ENCODE measurements at places on chromosomes 13 and 19.

- no peak for DNase-seq
Measured at GRCh38 chr13:72745260-72745659, 17.5 kb downstream of the BORA start.

GRCh38 chr13:72120632-72121031 is 253.6 kb upstream of the DACH1 start:
- no peak for DNase-seq

- DNase-seq: no peak
Measured at GRCh38 chr13:97110936-97111335, 111.2 kb upstream of the MBNL2 start.

GRCh38 chr13:33132644-33133440 is 116.6 kb downstream of the KL start:
- DNase-seq: no peak

DNA sequence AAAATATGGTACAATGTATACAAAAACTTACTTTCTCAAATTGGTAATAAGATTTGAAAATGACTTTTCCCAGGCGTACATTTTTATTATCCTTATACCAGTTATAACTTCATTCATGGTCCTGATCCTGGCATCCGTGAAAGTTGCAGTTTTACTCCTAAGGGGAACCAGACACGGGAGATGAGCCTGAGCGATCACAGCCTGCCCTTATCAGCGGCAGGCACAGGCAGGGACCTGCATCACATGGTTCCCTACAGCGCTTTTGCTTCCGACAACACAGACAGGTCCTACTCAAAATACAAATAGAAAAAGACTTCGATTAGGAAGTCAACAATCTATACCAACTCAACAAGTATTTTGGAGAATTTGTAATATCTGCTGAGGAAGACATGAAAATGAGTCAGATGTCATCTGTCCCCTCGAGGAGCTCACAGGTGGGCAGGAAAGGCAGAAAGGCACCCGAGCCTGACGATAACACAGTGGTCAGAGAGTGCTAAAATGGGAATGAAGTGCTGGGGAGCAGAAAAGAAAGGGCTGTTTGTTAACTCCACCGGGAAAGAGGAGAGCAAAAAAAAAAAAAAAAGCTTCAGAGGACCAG is 93.4 kb downstream of the ABCC4 start:
- DNase-seq: no peak

GRCh38 chr13:110616103-110617101 is 1.1 kb downstream of the NAXD start:
- no peak for DNase-seq

DNA sequence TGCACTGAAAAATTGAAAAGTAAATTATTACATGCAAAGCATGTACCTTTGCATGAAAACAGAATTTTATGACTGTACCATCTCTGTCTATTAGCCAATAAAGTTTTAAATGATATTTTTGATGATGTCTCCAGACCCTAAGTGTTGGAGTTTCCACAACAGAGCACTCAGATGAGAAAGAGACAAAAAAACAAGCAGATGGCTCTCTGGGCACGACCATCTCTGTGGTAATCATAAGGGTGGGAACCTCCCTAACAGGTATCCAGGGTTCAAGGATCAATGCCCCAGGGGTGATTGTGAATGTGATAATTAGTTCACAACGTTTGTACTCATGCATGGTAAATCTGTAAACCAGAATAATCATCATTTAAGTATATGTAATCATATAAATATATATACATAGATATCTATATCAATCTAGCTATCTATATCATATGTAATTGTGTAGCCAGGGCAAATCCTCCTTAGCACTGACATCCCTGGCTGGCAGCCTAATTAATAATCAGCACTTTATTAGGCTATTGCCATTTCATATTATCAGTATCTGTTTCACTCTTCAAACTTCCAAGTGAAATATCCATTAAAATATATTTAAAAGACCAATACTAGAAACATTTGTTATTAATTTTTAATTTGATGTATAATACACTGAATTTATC is 41.2 kb upstream of the FAM124A start:
- no peak for DNase-seq

GRCh38 chr13:21576426-21576825 is 27.5 kb downstream of the MICU2 start:
- no peak for DNase-seq

DNA sequence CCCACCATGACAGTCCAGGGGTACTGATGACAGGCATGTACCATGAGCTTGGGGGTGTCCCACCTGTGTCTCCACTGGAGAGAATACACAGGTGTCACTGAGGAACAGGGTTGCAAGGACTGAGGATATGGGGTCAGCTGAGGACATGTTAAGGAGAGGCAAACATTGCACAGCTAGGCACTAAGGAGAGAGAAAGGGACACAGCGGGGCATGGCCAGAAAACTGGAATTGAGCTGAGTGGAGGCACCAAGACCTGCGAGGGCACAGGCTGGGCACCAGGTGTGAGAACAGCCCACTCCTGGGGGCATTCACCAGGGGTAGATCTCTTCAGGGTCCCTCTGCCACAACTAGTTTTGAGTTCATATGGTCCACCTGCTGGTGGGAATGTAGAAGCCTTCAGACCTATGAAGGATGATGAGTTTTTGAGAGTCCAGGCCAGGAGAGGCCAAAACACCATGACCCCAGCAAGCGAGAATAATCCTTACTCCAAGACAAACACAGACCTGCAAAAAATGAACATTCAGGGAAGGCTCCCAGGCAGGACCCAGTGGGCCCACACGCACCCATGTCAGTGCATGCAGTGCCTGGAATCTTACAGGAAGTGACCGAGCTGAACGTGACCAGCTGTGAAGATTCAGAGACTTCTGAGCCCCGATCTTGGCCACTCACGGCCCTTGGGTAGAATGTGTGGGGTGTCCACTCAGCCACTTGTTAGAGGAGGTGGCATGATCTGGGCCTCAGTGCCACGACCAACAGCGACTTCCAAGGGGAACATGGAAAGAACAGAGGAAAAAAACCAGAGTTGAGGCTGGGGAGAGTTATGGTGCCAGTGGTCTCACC is 1.4 kb upstream of the ZNF584 start:
- DNase-seq: no peak
